Osteocyte (in vitro differentiated cells): ENCODE measurements at places on chromosomes 11 and 22. TPM values are rescaled to one million over a fixed set of nuclear protein-coding genes. Genes with fewer than 3 reads are reported as not detected.

- no peak for DNase-seq
Measured at GRCh38 chr22:45451972-45452371, 38.5 kb downstream of the RIBC2 start.

- no peak for DNase-seq
Measured at GRCh38 chr11:46331282-46331984, 15.8 kb upstream of the DGKZ start.

DNA sequence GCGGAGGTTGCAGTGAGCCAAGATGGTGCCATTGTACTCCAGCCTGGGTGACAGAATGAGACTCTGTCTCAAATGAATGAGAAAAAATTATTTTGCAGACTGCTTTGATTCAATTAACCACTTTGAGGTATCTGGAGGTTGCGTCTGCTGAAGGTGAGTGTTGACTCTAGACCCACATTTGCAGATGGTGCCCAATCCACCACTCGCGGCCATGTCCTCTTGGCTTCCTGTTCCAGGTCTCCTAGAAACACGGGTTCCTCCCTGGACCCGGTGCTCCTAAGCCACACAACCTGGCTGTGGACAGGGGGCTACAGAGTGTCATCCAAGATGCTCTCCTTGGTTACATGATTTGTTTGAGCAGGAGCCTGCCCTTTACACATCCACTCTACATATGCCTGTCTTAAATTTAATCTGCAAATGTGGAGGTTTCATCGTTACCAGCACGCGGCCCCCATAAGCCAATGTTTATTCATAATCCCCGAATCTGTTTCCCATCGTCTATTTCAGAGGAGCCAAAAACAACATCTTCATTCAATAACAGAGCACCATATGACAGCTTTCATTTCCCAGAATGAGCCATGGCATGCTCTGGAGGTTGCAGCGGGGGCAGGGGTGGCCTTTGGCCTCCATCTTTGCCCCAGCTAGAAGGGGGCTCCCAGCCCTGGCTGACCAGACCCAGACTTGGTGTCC, 377.2 kb downstream of the CTTN start:
- DNase-seq, result no peak

- no peak for DNase-seq
Measured at GRCh38 chr22:37357446-37358075, 69.7 kb downstream of the ELFN2 start.

DNA sequence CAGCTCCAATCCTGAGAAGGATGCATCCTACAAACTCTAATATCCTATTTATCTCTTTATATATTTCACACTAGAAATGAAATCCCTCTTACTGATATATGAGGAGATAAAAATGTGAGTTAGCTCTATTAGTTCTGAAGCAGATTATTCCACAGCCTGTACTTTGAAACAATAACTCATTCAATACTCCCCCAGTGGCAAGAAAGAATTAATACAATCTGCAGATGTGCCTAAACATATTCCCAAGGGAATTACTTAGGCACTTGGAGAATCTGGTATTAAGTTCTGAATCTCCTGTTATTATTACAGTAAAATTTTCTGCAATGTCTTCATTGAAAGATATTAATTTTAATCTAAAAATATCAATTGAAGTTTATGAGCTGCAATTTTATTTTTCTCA, 59.4 kb downstream of the DDI1 start:
- DNase-seq, result no peak

DNA sequence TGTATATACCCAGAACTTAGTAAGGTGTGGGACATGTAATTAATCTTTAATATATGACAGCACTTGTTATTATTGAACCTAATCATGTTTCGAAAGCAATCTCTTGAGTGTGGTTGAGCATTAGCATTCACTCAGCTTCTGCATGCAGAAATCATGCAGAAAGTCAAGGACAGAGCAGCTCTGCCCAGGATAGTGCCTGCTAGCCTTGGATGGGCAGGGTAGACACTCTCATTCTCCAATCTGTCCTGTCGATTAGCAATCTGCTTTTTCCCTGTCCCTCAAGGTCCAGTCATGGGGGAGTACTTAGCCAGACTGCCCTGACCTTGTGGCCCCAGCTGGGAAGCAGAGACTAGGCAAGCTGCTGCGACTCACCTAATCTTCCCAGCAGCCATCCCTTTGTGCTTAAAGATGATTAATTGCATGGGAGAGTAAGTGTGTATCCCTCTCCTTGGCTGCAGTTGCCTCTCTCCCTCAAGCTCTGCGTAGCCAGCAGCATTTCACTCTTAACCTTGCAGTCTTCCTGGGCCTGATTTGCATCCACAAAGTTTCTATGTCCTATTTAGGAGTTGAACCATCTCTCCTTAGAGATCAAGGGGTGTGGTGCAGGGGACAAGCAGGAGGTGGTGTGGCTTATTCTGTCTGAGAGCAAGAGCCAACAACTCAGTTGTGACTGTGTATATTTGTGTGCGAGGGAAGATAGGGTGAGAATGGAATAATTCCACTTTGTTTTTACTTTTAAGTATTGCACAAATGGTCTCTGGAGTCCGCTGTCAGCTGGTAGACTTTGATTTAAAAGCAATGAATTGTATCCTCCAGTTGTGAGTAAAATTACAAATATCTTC, 101.4 kb downstream of the FDX1 start:
- no peak for DNase-seq

The APOL5 gene
- total RNA-seq, result not detected in 2 replicates

The TMEM45B gene
- total RNA-seq, result not detected in 2 replicates

GRCh38 chr11:60821827-60822599, 19.9 kb upstream of the CCDC86 start:
- DNase-seq, result no peak

The SAA2 gene
- not detected in 2 replicates for total RNA-seq

The LDHA gene
- total RNA-seq, result 485 and 491 TPM in 2 replicates

The ACCS gene
- total RNA-seq, result 4.3 and 4.5 TPM in 2 replicates

DNA sequence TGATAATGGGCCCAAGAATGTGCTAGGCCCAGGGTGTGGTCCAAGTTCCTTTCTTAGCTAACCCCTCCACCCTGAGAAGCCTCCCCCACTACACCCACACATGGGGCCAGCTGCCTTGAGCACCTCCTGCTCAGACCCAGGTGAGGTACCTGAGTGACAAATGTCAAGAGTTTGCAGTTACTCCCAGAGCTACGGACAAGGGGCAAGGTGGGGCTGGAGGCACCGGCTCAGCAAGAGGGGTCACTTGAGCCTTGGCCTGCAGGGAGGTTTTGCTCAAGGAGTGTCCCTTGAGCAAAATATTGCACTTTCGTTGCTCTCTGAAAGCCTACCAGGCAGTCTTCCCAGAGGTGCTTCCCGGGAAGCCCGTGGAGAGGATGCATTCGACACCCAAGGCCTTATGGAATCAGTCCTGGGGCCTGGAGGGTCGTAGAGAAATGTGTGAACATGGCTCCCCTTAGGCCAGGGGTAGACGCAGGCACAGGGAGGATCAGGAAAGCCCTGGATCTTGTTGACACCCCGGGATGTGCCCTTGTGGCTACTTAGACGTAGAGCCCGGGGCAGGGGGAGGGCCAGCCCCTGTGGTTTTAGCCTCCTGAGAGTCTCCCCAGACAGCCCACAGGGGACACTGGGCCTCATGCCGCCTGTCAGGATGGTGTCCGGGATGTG, 114.2 kb downstream of the KCNQ1 start:
- no peak for DNase-seq

DNA sequence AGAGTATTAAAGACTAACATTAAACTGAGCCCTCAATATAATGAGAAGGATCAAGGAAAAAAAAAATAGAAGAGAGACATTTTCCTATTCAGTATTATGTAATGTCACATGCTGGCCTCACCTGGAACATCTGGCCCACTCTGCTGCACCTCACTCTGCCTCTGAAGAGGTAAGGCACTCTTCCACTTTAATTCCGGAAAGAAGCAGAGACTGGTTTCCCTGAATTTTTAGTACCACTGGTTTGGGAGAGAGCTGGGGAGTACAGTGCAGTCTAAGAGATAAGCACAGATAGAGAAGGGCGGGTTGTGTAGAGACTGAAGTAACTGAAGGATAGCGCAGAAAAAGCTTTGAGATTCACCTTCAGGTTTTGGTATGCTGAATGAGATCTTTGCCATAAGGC, 178.7 kb downstream of the SOX6 start:
- no peak for DNase-seq

GRCh38 chr11:42013656-42014201, 554.3 kb upstream of the LRRC4C start:
- no peak for DNase-seq

- DNase-seq, result peak; percentile 10
Measured at GRCh38 chr11:18374956-18375355, 19.4 kb upstream of the LDHA start.

- DNase-seq, result no peak
Measured at GRCh38 chr11:44923115-44923514, 27.6 kb downstream of the TP53I11 start.

- DNase-seq, result no peak
Measured at GRCh38 chr11:56122073-56122472, at the start of gene OR8H3. Gene OR8H3 (plus strand): TSS chr11:56122373. CDS start chr11:56122373, 0 bp downstream.

The ESAM gene
- total RNA-seq, result 0.71 and 1.7 TPM in 2 replicates

The CDC42EP2 gene
- 20.7 and 23.1 TPM in 2 replicates for total RNA-seq

DNA sequence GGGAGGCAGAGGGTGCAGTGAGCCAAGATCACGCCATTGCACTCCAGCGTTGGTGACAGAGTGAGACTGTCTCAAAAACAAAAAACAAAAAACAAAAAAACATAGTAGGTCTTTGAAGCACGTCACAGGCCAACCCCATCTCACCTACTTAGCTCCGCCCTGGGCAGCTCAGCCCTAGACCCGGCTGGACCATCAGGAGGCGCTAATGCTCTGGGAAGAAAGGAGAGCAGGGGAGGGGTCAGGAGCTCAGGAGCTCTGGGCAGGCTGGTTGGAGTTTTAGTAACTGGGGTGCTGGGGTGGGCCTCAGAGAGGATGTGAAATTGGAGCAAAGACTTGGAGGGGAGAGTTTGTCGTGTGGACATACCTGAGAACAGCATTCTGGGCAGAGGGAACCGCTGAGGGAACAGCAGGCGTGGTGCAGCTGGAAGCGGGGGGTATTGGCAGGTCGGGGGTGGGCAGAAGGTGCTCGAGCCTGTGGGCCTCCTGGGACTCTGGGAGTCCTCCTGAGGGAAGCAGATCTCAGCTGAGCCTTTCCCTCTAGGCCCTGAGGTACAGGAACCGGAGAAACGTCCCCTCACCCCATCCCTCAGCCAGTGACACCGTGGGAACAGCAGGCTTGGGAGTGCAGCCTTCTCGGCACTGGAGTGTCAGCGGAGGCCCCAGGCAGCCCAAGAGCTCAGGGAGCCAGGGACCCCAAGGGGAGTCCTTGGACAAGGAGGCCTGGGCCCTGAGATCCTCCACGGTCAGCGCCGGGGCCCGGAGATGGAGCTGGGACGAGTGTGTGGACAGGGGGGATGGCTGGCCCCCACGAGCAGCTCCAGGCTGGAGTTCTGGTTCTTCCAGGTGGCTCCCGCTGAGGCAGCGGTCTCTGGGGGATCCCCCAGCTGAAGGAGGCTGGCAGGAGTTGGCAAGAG, 2.2 kb upstream of the RPS6KA4 start:
- no peak for DNase-seq

- no peak for DNase-seq
Measured at GRCh38 chr11:127474766-127475165, 474.2 kb upstream of the KIRREL3 start.

DNA sequence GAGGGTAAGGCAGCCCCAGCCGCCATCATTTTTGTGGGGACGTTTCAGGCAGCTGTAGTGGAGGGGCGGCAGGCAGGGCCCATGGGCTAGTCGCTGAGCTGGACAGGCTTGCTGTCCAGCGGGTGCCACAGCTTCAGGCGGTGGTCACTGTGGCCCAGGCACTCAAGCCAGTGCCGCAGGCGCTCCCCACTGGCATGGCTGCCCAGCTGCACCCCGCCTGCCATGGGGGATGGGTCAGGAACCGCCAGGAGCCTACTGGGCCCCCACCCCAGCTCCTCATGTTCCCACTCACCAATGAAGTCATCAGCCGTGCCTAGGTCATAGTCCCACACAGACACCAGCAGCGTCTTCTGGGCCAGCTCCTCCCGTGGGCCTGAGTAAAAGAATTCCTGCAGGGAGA, 6.0 kb downstream of the NDUFV1 start:
- no peak for DNase-seq

- DNase-seq, result no peak
Measured at GRCh38 chr22:37639070-37639760, at the start of gene SH3BP1. Gene SH3BP1 (plus strand): TSS chr22:37639669. CDS start chr22:37639788, 119 bp downstream.

GRCh38 chr11:13111813-13112130, 102.7 kb downstream of the RASSF10 start:
- DNase-seq, result no peak

The ZC3H7B gene
- 82.8 and 85.0 TPM in 2 replicates for total RNA-seq

GRCh38 chr11:134513585-134514120, 101.6 kb upstream of the B3GAT1 start:
- no peak for DNase-seq

The TBX10 gene
- total RNA-seq, result not detected in 2 replicates

DNA sequence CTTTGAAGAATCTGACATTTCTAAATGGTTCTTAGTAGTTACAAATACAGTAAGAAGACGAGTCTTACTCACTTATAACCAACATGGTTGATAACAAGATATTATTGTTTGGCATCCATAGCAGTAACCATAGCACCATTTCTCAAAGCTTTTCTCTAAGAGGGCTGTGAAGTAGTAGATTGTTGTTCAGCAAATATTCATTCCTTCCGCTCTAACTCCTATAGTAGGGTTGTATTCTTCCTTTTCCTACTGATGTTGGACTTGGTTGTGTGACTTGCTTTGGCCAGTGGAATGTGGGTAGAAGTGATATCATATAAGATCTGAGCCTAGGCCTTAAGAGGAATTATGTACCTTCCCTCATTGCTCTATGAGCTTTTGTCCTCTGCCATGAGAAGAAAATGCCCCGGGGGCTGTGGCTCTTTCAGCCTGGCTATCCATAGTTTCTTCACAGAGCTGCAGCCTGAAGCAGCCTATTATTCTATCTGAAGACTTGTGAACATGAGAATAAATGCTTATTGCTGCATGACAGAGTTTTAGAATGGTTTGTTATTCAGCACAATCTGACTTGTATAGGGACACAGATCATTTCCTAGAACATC, 28.9 kb upstream of the ZBED5 start:
- DNase-seq, result no peak

The CRYBB2 gene
- total RNA-seq, result not detected in 2 replicates

- no peak for DNase-seq
Measured at GRCh38 chr22:44660051-44660830, 41.8 kb upstream of the PRR5 start.

- peak; percentile 74 for DNase-seq
Measured at GRCh38 chr22:26848244-26848920, 191.0 kb downstream of the MIAT start.

- no peak for DNase-seq
Measured at GRCh38 chr11:65065851-65066250, 7.5 kb upstream of the NAALADL1 start.

DNA sequence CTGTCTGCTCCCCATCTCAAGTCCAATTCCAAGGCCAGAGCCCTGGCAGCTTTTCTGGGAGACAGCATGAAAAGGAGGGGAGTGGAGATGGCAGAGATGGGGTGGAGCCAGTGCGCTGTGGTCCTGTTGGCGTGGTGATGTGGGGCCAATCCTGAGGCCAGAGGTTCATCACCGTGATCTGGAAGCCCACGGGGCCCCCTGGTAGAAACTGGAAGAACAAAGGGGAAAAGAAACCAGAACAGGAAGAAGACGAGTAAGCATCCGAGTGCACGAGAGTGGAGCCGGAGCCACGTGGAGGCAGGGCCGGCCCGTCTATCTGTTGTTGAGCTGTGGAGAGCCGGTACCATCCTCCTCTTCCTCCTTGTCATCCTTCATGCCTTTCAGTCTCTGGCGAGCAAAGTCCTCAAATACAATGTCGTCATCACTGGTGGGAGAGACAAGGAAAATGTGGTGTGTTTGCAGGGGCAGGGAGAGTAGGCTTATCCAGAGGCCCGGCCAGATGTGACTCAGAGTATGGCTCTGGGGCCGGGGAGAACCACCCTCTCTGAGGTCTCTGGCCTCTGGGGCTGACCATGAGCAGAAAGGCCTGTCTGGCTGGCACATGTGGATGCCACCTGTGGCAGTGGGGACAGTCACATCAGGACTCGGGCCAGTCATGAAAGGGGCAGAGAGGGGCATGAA, 25.4 kb downstream of the TPBGL start:
- no peak for DNase-seq

The WNT11 gene
- total RNA-seq, result 3.2 and 4.1 TPM in 2 replicates

The CRY2 gene
- total RNA-seq, result 18.2 and 18.6 TPM in 2 replicates
